Stimulated activated CD4-positive, alpha-beta T cell treated with anti-CD3 and anti-CD28 coated beads, Interleukin-4, amount 100 ng/mL, for 1 hour (primary cell): ENCODE measurements at places on chromosomes 13 and 19.

- DNase-seq = no peak
These were observed 2.9 kb upstream of the CHAMP1 start for GRCh38 chr13:114311387-114311786.

GRCh38 chr13:43786472-43786765, 353 bp downstream of the ENOX1 start:
- no peak for DNase-seq

- no peak for DNase-seq
These were observed 9.9 kb downstream of the FXYD5 start for GRCh38 chr19:35164418-35164817.

DNA sequence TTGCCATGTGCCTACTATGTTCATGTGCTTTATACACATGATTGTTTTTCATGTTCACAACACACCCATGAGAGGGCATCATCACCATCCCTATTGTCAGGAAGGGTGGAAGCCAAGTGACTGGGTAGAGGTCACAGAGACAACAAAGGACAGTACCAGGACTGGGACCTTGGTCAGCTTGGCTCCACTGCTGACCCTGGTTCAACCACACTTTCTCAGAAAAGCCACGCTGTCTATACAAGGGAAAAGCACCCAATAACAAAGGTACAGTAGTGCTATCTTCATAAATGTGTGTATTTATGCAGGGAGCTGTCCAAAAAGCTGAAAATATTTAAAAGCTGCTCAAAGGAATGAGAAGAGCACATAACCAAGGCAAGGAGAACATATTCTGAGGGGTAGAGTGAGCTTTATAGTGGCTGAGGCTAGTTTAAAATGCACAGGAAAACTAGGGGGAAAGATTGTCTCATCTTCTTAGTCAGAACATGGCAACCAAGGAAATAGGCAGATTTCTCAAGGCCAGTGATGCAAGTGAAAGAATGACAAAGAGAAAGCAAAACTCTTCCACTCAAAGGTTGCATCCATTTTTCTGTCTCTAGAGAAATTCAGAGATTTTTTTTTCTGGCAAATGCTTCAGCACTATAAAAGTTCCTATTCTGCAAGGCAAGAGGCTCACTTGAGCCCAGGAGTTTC, 415.0 kb downstream of the FOXO1 start:
- no peak for DNase-seq

DNA sequence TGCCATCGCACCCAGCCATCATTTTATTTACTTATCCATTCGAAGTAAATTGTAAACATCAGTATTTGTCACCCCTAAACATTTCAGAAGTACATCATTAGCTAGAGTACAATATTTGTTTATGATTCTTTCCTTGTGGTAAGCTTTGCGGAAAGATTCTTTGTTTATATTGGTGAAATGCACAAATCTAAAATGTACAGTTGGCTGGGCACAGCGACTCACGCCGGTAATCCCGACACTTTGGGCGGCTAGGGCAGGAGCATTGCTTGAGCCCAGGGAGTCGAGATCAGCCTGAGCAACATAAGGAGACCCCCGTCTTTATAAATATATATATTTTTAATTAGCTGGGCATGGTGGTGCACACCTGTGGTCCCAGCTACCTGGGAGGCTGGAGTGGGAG, 10.1 kb downstream of the LGALS7B start:
- DNase-seq = no peak

- no peak for DNase-seq
These were observed 5.7 kb downstream of the ABHD13 start for GRCh38 chr13:108223687-108224503.

- DNase-seq = no peak
These were observed 105.3 kb downstream of the MYO16 start for GRCh38 chr13:108734676-108735075.

- no peak for DNase-seq
These were observed 25.9 kb upstream of the NAPA start for GRCh38 chr19:47540748-47541147.

DNA sequence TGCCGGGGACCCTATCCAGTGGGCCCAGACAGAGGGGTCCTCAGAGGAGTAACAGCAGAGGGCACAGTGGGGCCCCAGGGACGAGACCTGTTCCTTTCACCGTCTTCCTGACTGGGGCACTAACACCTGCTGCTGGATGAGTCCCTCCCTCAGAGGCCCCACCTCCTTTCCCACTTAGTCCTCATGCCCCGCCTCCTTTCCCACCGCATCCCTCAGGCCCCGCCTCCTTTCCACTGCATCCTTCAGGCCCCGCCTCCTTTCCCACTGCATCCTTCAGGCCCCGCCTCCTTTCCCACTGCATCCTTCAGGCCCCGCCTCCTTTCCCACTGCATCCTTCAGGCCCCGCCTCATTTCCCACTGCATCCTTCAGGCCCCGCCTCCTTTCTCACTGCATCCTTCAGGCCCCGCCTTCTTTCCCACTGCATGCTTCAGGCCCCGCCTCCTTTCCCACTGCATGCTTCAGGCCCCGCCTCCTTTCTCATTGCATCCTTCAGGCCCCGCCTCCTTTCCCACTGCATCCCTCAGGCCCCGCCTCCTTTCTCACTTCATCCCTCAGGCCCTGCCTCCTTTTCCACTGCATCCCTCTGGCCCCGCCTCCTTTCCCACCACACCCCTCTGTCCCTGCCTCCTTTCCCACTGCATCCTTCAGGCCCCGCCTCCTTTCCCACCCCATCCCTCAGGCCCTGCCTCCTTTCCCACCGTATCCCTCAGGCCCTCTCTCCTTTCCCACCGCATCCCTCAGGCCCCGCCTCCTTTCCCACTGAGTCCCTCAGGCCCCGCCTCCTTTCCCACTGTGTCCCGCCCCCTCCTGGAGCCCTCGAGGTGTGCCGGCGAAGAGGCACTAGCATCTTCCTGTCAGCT, 6.7 kb downstream of the SPPL2B start:
- DNase-seq = no peak

GRCh38 chr19:13277104-13277809, 127.0 kb downstream of the IER2 start:
- peak; percentile 46 for DNase-seq

DNA sequence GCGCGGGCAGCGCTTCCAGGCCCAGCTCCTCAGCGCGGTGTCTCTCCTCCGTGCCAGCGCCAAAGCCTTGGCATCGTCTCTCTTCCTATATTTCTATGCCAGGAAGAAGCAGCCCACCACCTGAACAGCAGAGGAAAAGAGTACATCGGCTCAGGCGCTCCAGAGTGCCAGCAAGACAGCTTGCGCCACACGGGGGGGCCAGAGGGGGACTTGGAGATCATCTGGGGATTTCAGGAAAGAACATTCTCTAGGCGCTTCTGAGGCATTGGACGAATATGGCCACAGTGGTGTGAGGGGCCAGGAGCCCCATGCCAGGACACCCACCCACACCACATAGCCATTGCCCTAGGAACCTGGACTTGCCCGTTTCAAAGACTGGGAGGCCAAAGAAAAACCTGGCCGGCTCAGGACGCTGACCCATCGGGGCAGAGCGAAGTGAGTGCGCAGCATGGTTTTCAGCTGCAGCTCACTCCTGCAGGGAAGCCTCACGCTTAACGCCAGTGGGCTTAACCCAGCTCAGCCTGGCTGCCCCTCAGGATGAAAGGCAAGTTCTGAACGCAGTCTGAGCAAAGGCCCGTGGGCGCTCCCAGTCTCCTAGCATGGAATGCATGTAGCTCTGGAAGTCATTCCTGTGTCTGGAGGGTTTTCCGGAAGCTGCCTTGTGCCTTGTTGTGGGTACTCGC, 62.1 kb downstream of the GGACT start:
- no peak for DNase-seq

DNA sequence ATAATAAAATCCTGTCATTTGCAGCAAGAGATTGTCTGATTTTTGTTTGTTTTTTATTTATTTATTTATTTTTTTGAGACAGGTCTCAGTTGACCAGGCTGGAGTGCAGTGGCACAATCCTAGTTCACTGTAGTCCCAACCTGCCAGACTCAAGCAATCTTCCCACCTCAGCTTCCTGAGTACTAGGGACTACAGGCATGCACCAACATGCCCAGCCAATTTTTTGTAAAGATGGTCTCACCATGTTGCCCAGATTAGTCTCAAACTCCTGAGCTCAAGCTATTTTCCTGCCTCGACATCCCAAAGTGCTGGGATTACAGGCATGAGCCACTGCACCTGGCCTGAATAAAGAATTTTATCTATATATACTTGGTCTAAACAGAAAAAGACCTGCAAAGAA, 17.6 kb downstream of the ZNF233 start:
- DNase-seq = no peak

- no peak for DNase-seq
These were observed 567 bp upstream of the CTU1 start for GRCh38 chr19:51108805-51109146.

GRCh38 chr13:113850722-113851479, 13.0 kb downstream of the GAS6 start:
- no peak for DNase-seq

DNA sequence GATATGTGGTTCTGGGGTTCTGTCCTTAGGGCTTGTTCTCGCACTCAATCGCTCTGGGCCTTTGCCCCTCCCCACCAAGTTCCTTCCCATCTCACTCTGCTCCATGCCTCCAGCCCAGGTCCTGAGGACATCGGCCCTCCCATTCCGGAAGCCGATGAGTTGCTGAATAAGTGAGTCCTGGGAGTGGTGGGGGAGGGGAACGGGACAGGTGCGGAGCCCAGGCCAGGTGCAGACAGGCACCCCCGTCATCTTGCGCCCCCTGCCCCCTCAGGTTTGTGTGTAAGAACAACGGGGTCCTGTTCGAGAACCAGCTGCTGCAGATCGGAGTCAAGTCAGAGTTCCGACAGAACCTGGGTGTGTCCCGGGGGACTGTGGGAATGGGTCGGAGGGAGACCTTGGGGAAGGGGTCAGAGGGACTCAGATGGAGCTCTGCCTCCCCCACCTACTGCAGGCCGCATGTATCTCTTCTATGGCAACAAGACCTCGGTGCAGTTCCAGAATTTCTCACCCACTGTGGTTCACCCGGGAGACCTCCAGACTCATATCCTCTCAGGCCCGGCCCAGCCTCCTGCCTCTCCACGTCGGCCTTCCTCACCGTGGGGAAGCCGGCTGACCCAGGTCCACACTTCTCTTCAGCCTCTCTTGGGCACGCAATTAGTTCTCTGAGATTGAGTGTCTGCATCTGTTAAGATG, 10.1 kb downstream of the FUZ start:
- DNase-seq = no peak

DNA sequence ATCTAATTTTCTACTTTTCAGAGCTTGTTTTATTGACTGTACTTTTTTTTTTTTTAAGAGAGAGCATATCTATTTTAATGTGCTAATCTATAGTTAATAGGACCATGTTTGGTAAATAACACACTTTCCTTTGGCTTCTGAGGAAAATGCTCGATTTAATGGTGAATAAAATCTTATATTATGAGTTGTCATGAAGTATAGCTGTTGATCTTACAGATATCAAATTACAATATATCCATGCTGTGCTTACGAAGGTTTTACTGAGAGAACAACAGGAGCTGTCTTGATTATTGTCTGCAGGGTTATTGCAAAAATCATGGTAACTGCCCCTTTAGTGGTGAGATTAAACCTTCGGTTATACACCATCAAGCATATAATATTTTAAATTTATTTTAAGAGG, 29.6 kb downstream of the URI1 start:
- no peak for DNase-seq

- DNase-seq = no peak
These were observed 10.4 kb downstream of the BCAM start for GRCh38 chr19:44819246-44819832.

GRCh38 chr13:40692946-40693345, 26.5 kb upstream of the FOXO1 start:
- no peak for DNase-seq

DNA sequence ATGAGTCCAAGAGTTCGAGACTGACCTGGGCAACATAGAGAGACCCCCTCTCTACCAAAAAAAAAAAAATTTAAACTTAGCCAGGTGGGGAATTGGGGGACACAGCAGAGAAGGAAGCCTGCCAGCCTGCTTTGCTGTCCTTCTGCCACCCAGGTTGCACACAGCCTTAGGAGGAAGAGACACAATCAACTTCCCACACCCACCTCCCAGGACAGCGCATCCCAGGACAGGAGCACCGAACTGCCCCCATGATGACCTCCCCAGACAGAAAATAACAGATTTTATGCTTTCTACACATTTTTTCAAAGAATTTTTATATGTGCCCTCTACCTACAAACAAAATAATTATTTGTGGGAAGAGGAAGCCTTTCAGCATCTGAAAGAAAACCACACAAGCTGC, 126.0 kb upstream of the ZNF507 start:
- DNase-seq = no peak

DNA sequence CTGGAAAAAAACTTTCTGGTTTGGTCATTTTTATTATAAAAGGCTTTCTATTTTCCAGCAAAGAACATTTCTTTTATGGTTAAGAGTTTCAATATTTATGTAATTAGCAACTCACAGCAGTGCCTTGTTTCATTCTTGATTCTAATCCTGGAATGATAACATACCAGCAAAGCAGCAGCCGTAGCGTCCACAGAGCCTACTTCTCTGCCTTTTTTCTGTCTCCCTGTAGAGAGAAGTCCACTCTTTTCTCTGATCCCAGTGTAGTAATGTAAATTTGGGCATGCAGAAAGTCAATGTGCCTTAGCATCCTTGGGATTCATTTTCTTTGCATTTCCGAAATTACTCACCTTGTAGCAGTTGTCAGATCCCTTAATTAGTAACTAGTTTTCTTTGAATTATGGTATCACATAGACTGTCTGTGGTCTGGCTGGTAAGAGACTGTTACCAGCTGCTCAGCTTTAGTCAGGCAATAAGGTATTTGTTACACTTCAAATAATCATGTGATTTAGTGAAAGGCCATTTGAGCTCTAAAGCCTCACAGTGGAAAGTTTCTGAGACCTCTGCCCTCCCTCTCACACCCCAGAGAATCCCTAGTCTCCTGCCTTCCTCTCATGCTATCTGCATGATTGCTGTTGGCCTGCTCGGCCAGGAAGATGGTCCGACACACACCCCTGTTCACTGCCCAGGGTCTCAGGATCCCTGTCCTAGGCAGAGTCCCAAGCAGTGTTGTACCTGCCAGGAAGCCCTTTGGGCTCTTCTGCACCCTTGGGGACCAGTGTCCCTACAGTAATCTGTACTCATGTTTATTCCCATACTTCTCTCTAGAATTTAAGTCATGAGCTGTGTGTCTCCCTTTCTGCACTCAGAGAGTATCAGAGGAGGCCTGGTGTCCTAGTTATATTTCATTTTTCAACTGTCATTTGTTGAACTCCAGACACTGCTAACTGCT, 86.3 kb downstream of the LRCH1 start:
- DNase-seq = no peak

DNA sequence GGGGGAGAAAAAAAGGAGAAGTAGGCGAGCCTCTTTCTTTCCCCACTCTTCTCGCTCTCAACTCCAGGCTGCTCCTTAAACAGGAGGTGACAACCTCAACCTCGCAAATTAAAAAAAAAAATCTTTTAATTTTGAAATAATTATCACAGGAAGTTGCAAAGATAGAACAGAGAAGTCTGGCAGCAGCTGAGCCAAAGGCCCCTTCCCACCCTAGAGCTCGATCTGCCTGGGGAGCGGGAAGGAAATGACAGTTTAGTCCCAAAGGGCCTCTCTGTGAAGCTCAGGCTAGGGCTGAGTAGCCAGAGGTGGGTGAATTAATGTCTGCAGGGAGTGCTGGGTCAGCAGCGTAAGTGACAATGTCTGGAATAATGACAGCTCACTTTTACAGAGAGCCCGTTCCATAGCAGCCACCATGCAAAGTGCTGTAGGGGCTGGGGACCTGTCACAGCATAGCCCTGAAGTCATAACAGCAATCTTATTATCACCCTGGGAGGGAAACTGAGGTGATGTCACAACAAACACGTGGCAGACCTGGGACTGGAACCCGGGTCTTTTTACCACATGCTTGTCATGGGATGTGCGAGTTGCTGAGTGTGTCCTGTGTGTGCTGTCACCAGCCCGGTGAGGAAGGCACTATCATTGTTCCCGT, 8.8 kb upstream of the CD22 start:
- no peak for DNase-seq
